NCI-H460 (cell line): ENCODE measurements at places on chromosomes 2 and 18.

DNA sequence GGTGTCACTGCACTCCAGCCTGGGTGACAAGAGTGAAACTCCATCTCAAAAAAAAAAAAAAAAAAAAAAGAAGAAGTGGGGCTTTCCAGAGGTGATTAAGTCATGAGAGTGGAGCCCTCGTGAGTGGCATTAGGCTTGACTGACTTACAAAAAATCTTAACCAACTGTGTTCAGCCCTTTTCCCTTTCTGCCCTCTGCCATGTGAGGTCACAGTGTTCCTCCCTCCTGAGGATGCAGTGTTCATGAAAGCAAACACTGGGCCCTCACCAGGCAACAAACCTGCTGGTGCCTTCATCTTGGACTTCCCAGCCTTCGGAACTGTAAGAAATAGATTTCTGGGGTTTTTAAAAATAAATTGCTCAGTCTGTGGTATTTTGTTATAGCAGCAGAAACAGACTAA, 37.0 kb upstream of the METTL21A start:
- no peak for DNase-seq

DNA sequence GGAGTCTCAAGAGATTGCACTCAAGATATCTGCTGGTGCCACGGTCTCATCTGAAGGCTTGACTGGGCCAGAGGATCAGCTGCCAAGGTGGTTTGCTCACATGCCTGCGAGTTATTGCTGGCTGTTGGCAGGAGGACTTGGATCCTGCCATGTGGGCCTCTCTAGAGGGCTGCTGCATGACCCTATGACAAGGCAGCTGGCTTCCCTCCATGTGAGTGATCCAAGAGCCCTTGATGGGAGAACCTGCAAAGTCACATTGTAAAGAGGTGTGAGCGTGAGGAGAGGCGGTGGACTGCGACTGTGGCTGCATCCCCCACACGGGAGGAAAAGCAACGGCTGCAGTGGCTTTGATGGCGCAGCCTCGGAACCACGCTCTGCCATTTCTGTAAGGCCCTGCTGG, 4.0 kb upstream of the ALLC start:
- no peak for DNase-seq

- peak; percentile 75 for DNase-seq
Observed at GRCh38 chr2:24083567-24084385, 858 bp downstream of the TP53I3 start.

DNA sequence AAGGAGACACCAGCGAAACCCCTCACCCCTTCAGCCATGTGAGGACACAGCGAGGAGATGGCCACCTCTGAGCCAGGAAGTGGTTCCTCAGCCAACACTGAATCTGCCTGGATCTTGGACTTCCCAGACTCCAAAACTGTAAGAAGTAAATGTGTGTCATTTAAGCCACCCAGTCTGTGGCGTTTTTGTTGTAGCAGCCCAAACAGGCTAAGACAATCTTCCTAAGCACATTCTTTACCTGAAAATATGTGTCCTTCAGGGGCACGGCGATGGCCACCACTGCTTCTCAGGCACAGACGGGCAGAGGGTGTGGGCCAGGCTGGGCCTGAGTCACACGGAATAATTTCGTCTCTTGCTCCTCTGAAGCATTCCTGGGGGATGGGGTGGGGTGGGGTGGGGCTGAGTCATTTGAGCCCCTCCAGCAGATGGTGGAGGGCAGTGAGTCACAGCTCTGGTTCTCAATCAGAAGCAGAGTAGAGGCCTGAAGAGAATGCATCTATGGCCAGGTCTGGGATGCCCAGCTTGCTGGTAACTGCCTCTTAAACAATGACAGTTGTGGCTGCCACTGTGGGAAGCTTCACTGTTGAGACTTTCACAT, 142.4 kb downstream of the CAPN13 start:
- DNase-seq: no peak

GRCh38 chr2:20615068-20615465, 35.8 kb downstream of the HS1BP3 start:
- DNase-seq: no peak

DNA sequence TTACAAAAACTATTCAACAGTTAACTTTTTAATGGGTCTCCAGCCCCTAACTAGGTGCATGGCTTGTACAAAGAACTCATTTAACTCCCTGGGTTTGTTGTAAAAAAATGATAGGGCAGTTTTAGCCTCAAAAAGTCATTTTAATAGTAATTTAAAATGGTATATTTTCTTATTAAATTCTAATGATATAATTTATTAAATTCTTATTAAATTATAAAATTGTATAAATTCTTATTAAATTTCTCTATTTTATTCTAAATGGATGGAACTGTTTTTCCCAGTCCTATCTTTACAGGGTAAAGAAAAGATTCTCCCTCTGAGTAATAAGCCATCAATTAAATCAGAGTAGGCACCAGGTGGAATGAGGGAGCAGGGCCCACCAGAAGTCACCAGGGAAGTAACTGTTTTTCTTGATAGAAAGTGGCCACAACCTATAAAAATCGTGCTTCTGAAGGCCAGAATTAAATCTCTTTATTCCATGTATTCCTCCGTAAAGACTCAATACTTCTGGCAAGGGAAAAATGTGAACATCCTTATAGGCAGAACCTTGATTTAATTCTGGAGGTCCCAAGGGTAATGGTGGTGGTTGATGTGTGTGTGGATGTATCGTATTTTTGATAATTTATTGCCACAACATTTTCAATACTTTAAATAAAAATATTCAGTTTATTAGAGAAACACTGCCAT, 814 bp downstream of the FKBP7 start:
- no peak for DNase-seq

- no peak for DNase-seq
Observed at GRCh38 chr2:214750529-214750928, 59.0 kb downstream of the BARD1 start.

DNA sequence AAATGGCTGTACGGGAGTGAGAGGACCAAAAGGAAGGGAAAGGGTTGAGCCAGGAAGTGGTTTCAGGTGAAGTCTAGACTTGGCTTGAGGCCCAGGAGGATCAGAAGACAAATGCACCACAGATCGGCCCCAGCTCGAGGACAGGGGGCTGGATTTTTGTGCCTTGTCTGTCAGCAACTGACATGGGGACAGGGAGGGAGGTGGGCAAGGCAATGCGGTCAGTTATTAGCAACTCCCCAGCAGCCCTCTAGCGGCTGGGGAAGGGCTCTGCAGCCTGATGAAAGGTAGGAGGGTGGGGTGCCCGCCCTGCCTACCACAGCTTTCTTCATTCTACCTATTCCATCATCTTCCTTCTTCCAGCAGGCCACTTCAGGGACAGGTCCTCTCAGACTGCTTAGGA, 50.0 kb downstream of the CPO start:
- peak; percentile 54 for DNase-seq

GRCh38 chr2:174012347-174013314, 47.5 kb upstream of the SP3 start:
- no peak for DNase-seq

DNA sequence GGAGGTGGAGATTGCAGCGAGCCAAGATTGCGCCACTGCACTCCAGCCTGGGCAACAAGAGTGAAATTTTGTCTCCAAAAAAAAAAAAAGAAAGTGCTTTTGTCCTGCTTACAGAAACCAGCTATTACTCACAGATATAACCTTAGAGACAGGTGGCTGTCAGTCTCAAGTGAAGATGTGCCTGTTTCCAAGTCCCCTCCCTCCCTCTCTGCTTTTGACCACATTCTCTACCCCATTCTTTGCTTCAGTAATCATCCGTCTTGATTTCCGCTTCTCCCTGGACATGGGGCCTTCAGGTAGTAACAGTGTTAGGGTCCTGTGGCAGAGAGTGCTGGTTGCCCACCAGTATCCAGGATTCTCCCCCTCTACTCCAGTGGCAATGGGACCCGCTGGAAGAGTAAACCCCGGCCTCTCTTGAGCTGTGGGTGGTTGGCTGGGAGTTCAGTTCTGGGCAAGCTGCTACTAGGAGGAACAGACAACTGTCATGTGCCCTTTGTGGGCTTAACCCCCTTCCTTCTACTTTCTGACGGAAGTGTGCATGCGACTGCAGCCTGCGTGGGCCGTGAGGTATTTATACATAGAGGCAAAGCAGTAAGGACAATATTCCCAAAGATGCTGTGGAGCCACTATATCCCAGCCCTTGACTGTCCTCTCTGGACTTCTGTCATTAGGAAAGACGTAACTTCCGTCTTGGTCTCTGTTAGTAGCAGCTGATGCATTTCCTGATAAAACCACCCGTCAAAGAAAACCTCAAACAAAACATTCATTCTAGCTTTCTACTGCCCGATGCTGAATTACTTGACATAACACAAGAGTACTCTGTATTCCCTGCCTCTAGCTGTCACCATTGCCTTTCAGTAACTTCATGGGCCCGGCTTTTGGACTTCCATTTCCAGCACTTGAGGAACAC, 17.8 kb downstream of the PDCL3 start:
- DNase-seq: no peak

DNA sequence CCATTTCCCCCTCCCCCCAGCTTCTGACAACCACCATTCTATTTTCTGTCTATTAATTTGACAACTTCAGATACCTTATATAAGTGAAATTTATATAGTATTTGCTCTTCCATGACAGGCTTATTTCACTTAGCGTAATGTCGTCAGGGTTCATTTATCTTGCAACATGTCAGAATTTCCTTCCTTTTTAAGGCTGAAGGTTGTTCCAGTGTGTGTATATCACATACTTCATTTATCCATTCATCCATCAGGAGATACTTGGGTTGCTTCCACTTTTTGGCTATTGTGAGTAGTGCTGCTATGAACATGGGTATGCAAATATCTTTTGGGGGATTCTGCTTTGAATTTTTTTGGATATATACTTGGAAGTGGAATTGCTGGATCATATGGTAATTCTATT, 7.4 kb downstream of the BCL2L11 start:
- DNase-seq: no peak

GRCh38 chr18:62521593-62521992, 1.2 kb upstream of the ZCCHC2 start:
- no peak for DNase-seq

- no peak for DNase-seq
Observed at GRCh38 chr2:216206821-216207220, 97.7 kb downstream of the XRCC5 start.

- no peak for DNase-seq
Observed at GRCh38 chr2:150046211-150046610, 441.3 kb downstream of the RND3 start.

- DNase-seq: no peak
Observed at GRCh38 chr2:7577769-7578168, 660.6 kb downstream of the RNF144A start.

GRCh38 chr2:43047187-43047780, 179.1 kb downstream of the ZFP36L2 start:
- no peak for DNase-seq

DNA sequence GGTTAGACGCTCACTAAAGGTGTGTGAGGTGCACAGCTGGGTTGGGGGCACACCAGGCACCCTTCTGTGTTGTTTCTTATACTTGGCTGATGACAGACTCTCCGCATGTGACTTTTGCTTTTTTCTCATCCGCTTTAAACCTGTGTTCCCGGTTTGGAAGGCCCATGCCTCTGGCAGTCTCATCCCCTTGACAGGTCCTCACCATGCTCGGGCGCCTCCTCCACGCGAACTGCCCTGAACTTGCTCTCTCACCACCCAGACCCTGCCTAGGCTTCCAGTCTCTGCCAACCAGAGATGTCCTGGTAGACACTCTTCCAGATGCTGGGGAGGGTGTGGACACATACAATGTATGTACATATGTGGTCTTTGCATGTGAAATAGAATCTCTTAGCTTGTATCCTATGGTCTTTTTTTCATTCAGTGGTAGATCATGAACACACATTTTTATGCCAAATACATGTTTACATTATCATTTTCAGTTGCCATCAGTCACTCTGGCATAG, 79.8 kb downstream of the LIMS1 start:
- DNase-seq: no peak

DNA sequence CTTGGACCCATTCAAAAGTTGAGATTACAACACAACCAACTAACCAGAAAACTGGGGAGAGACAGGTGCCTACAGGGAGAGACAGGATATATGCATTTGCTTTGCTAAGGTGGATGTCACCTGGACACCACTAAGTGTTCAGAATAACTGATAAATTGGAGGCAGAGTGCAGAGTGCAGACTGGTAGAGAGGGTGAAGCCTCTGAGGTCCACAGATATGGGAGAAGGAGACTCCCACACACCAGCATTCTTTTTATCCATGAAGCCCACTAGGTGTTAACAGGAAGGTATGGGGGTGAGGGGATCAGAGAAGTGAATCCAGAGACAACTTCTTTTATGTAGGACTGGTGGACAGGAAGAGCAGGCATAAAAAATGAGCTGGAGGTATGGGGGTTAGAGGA, 1310.0 kb upstream of the ZEB2 start:
- no peak for DNase-seq

DNA sequence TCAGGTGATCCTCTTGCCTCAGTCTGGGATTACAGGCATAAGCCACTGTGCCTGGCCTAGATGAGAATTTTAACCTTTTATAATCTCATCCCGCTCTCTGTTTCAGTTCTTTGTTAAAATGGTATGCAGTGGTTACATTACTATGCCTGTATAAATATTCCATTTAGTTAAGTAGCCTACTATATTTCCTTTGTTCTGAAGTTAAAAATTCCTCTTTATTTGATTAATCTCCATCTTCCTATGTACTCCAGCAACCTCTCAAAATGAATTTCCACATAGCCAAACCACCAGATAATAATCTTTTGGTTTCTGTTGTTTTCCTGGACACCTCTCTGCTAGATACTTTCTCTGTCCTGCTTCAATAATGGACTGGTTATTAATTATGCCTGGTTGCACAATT, 15.8 kb downstream of the RAB10 start:
- DNase-seq: no peak

DNA sequence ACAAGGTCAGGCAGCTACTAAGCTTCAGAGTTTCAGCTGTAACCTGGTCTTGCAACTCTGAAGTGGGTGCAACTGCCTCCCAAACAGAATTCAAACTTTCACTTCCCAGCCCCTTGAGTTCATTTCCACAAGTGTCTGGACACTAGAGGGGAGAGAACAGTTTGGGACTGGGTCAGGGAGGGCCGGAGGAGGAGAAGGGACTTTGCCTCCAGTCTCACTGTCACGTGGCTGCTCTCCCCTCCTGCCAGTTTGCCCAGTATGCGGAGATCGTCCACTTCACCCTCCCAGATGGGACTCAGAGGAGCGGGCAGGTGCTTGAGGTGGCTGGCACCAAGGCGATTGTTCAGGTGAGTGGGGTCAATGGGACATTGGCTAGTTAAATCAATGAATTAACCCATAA, 20.6 kb upstream of the ANKRD53 start:
- no peak for DNase-seq

DNA sequence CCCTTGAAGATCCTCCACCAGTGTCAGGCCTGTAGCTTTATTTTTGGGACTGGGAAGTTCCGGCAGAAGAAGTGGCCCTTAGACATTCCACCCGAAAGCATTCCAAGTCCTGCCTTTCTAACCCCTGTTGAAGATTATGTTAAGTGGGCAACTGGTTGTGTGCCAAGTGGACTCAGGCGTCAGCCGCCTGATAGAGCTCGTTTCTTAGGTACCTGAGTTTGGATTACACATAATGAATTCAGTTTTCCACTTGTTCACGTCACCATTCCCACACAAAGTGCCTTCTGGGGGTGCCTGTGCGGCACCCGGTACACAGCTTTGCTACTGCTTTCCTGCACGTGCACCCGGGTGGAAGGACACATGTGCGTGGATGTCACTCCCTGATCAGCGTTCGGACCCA, 156.5 kb downstream of the PTGR3 start:
- DNase-seq: no peak
